AG04450 (cell line): ENCODE measurements at places on chromosomes 1 and 21.

- DNase-seq: no peak
Observed at GRCh38 chr1:39614488-39614887, 25.0 kb downstream of the HEYL start.

DNA sequence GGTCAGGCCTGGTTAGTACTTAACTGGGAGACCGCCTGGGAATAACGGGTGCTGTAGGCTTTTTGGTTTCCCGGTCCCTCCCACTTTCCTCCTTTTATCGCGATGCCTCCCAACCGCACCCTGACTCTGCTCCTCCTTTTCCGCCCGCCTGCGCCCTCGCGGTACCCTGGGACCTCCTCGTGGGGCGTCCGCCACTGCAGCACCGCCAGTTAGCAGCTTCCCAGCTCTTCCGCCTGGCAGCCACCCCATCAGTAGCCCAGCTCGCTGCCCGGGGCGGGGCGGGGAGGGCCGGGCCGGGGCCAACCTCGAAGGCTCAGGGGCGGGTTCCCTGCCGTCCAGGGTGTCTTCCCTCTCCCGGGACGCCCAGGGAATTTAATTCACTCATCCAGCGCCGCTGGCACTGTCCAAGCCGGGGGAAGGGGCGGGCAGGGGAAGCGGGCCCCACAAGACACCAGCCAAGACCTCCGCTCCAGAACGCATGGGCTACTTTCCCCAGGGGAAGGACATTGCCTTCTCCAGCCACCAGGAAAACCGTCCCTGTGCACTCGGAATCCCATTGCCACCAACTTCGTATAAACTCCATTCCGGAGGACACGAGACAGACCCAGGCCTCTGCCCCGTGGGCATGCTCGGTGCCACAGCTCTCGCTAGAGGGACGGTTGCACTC lies 2.0 kb upstream of the ZNF678 start:
- DNase-seq: no peak

GRCh38 chr1:17290553-17290952 lies 17.4 kb upstream of the PADI4 start:
- DNase-seq: no peak

GRCh38 chr1:112954017-112954650 lies 1.9 kb downstream of the SLC16A1 start:
- DNase-seq: no peak

DNA sequence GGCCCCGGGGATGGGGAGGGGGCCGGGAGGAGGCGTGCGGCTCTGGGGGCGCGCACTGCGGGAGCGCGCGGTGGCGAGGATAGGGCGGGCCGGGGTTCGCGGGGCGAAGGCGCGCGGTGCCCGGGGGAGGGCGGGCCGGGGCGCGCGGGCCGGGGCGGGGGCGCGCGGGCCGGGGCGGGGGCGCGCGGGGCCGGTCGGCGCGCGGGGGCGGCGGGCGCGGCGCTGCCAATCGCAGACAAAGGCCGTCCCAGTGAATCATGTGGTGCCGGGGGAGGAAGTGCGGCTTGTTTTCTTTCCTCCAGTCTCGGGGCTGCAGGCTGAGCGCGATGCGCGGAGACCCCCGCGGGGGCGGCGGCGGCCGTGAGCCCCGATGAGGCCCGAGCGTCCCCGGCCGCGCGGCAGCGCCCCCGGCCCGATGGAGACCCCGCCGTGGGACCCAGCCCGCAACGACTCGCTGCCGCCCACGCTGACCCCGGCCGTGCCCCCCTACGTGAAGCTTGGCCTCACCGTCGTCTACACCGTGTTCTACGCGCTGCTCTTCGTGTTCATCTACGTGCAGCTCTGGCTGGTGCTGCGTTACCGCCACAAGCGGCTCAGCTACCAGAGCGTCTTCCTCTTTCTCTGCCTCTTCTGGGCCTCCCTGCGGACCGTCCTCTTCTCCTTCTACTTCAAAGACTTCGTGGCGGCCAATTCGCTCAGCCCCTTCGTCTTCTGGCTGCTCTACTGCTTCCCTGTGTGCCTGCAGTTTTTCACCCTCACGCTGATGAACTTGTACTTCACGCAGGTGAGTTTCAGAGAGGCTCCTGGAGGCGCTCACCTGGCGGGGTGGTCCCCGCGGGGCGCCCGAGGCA lies at the start of gene GPR137B:
GPR137B (plus strand) TSS at position 287 of the 851 bp plus-strand sequence; CDS start at position 371, 84 bp downstream.
- DNase-seq: no peak

DNA sequence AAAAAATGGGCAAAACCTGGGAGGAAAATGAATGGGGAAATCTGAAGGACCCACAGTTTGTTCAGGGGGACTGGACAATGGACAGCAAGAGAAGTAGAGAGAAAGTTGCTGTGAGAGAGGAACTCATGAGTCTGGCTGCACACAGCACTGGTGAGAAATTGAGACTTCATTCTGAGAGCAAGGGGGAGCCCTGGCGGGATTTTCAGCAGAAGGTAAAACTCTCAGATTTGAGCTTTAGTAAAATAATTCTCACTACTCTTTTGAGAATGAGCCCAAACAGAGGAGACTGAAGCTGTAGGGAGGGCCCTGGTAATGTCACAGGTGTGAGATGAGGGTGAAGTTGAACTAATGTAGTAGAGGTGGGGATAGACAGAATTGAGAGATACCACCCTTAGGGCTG lies 438.6 kb downstream of the OMA1 start:
- DNase-seq: no peak

DNA sequence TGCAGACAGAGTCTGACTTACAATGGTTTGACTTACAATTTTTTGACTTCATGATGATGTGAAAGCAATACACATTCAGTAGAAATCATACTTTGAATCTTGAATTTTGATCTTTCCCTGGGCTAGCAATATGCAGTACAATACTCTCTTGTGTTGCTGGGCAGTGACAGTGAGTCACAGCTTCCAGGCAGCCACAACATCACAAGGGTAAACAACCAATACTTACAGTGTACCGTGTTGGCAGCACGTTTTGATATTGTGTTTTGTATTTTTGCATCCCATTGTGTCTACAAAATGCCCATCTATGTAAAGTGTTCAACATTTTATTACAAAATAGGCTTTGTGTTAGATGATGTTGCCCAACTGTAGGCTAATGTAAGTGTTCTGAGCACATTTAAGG lies 150.9 kb downstream of the NTMT2 start:
- no peak for DNase-seq

- DNase-seq: peak; percentile 68
Observed at GRCh38 chr1:27527223-27527889, 37.4 kb upstream of the WASF2 start.

- DNase-seq: no peak
Observed at GRCh38 chr21:39874759-39875158, 7.5 kb downstream of the PCP4 start.

- no peak for DNase-seq
Observed at GRCh38 chr1:6365047-6365446, 28.5 kb downstream of the ACOT7 start.

DNA sequence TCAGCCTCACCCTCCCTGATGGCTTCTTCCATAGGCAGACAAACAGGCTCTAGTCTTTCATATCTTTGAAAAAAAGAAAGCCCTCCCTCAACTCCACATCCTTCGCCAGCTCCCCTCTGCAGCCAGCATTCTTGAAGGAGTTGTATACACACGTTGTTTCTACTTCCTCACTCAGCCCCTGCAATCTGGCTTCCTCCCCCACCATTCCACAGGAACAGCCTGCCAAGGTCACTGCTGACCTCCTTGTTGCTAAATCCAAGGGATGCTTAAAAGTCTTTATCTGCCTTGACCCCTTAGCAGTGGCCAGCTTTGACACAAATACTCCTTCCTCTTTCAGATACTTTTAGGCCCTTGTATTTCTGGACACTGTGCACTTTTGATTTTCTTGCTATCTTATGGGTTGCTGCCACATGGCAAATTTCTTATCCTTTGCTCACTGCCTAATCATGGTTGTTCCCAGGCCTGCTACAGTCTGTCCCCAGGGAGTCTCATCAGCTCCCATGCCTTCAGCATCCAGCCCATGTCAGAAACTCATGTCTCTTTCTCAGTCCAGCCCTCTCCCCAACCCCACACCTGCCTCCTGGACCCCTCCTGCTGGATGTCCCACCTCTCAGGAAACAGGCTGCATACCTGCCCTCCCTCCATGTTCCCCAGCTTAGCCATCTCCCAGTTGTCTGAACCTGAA lies 8.3 kb downstream of the FAM229A start:
- DNase-seq: peak; percentile 66

- no peak for DNase-seq
Observed at GRCh38 chr1:53373246-53373645, 45.4 kb upstream of the LRP8 start.

DNA sequence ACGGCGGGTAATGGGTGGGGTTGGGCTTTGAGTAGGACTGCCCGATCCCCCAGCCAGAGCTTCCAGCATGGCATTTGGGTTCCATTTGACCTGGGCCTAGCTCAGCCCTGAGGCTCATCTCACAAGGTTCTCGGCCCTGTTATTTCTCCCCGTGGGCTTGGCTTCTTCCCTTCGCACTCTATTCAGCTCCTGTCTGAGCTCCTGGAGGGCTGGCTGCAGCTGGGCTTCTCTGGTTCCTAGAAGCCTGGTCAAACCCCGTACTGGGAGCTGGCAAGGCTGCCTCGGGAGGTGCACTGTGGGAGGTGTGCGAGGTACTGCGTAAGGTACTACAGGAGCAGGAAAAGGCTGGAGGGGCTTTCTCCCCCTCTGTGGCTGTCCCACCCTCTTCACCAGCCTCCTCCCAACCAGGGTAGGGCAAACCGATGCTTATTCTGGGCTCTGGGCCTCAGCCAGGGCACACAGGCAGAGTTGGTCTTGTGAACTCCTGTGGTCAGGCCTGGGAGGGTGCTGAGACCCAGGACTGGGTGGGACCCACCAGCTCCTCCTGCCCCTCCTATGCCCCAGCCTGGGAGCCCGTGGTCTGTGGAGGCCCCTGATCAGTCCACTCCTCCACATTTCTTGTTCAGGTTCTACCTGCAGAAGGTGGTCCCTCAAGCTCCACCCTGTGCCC lies 814 bp downstream of the A3GALT2 start:
- no peak for DNase-seq

DNA sequence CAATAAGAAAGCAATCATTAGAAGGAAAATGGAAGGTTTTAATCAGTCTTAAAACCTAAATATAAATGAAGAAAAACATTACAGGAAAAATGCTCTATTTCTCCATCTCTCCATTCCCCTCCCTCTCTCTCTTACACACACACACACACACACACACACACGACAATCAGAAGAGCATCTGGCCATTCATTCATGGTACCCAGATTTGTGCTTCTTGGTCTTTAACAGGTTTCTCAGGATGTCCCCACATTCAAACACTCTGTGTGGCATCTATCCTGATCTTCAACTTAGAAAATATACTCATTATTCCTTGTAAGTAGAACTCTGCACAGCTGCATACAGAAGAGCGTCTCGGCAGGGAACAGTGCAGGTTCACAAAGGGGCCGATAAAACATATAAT lies 779 bp downstream of the LRRC40 start:
- no peak for DNase-seq

DNA sequence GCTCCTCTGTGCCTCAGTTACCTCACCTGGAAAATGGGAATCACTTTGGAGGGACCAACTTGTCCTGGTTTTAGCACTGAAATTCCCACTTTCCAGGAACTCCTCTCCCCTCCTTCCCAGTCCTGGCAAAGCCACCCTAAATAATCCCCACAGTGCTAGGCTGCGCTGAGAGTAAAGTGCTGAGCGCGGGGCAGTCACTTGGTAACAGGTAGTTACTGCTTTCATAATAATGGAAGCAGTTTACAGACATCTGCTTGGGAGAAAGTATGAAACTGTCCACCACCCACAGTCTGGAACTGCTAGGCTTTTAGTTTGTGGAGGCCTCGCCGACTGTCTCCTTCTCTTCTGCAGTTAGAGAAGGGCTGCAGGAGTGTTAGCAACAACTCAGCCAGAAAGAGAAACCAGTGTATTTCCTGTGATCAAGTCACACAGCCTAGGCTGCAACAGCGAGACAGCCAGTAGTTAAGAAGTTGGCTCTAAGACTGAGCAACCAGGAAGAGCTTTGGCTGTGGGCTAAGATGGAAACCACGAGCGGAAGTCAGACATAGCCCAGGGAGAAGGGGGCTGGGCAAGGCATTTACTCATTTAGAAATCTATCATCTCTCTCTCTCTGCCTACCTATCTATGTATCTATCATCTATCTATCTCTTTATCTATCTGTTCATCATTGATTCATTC lies 30.8 kb upstream of the ABCG1 start:
- DNase-seq: no peak

- DNase-seq: peak; percentile 20
Observed at GRCh38 chr1:46442317-46443161, 47.1 kb upstream of the DMBX1 start.

GRCh38 chr21:33998809-33999208 lies 74.6 kb upstream of the MRPS6 start:
- no peak for DNase-seq

DNA sequence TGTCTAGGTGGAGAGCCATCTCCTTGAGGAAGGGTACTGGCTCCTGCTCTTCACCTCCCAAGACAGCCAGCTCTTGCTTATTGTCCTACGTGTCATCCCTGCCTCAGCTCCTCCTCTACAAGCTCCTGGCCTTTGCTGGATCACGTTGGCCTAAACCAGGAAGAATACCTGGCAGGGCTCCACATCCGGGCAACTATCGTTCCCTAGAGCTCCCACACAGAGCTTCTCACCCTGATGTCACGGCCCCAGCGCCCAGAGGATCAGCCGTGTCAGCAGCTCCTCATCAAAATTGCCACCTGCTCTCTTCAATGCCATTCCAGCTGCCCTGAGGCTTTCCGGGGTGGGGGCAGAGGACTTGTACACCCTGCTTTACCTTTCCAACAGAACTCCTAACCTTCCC lies 1.9 kb upstream of the TPM3 start:
- DNase-seq: no peak
